Mesothelial cell of epicardium (in vitro differentiated cells): ENCODE measurements at places on chromosomes 5 and 9. TPM values are rescaled to one million over a fixed set of nuclear protein-coding genes. Genes with fewer than 3 reads are reported as not detected.

GRCh38 chr5:169956756-169957155 lies 23.5 kb downstream of the INSYN2B start:
- no peak for DNase-seq

GRCh38 chr5:143992496-143992895 lies 178.0 kb downstream of the YIPF5 start:
- no peak for DNase-seq

CARD19 gene
- 19.4 to 22.6 TPM (median 20.1 TPM) in 3 replicates for total RNA-seq

LRRC70 gene
- total RNA-seq, result 0.89 to 1.7 TPM (median 1.1 TPM) in 3 replicates

- DNase-seq, result no peak
Observed at GRCh38 chr5:28156981-28157380, 1118.6 kb upstream of the CDH9 start.

GRCh38 chr5:150625831-150626746 lies 14.4 kb upstream of the SYNPO start:
- DNase-seq, result no peak

- no peak for DNase-seq
Observed at GRCh38 chr9:136995772-136996311, 526 bp downstream of the CLIC3 start.

IFNE gene
- 1.6 to 2.0 TPM (median 1.7 TPM) in 3 replicates for total RNA-seq

DNA sequence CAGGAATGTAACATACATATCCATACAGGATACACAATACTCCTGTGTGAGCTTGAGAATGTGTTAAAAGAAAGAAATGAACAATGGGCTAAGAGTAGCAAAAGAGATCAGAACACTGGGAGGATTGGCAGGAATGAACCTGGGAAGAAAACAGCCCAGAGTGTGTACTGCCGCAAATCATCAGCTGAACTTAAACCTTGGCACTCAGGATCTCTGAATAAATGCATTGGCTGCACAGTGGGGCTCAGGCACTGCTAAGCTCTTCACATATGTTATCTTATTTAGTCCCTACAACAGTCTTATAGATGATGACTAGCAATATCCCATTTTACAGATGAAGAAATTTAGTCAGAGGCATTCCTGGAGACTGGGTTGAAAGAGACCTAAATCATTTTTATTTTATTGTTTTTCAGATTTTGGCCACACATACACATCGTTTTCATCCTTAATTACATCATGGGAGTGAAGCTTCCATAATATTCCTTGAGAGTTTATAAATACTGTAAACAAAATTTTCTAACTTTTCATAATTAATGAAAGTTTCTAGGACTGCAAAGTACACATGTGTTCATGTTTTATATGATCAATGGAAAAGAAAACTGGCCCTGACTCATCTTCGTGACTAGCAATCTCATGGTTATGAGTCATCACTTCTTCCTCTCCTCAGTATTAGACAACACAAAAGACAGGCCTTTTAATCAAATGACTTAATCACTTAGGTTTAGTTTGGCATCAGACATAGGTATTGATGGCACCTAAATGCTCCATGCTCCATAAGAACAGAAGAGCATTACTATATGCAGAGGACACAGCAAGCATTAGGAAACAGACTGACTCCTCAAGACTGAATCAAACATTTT lies 59.2 kb downstream of the CDH18 start:
- DNase-seq, result no peak

RNF44 gene
- 161 to 169 TPM (median 169 TPM) in 3 replicates for total RNA-seq

GRCh38 chr5:2894316-2894715 lies 142.8 kb upstream of the IRX2 start:
- DNase-seq, result no peak

- DNase-seq, result no peak
Observed at GRCh38 chr5:113340537-113340936, 94.3 kb downstream of the TSSK1B start.

DNA sequence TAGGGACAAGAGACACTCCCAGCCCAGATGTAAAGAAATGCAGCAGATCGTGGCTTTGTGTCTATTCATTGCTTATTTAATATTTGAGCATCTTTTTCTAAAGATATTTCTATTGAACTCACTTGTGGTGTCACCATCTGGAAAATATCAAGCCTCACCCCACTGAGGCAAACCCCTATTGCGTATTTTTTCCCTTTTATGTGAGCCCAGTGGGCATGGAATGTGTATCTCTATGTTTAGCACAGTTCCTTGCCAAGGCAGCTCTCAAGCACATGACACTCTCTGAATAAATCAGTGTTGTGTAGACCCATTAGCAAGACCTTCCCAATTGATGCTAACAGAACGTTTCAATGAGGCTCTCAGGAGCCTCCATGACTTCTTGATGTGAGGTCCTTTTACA lies 81.6 kb downstream of the TMEM174 start:
- no peak for DNase-seq

DNA sequence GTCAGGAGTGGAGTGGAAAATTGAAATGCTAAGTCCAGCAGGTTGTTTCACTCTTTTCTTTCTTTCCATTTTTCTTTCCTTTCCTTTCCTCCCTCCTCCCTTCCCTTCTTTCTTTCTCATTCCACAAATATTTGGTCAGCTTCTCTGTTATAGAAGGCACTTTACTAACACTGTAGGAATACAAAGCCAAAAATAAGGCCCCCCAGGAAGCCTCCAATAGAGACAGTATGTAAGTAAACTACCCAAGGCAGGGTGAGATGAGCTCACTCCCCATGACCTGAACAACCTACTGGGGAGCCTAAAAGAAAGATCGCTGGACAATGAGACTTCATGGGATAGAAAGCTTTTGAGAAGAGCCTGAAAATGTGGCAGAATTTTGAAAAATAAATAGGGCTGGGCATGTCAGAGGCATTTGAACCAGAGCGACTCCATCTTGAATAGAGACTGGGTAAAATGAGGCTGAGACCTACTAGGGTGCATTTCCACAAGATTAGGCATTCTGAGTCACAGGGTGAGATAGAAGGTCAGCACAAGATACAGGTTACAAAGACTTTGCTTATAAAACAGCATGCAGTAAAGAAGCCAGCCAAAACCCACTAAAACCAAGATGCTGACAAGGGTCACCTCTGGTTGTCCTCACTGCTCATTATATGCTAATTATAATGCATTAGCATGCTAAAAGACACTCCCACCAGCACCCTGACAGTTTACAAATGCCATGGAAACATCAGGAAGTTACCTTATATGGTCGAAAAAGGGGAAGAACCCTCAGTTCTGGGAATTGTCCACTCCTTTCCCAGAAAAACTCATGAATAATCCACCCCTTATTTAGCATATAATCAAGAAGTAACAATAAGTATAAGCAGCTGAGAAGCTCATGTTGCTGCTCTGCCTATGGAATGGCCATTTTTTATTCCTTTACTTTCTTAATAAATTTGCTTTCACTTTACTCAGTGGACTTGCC lies 158.9 kb upstream of the EGFLAM start:
- no peak for DNase-seq

- DNase-seq, result no peak
Observed at GRCh38 chr9:106717686-106718085, 145.3 kb upstream of the ZNF462 start.

SREK1IP1 gene
- total RNA-seq, result 20.9 to 25.9 TPM (median 23.4 TPM) in 3 replicates

ECSCR gene
- 0.29 TPM in 1 of 3 replicates, not detected in the others for total RNA-seq

PLK2 gene
- 510 to 549 TPM (median 531 TPM) in 3 replicates for total RNA-seq

NMUR2 gene
- 1.7 to 1.9 TPM (median 1.8 TPM) in 3 replicates for total RNA-seq
